ENCODE measurements at places on chromosomes 3 and 15. TPM values are rescaled to one million over a fixed set of nuclear protein-coding genes. Genes with fewer than 3 reads are reported as not detected.
A peak's percentile ranks its signal among the peaks of the same experiment; 100 is the strongest.

DNA sequence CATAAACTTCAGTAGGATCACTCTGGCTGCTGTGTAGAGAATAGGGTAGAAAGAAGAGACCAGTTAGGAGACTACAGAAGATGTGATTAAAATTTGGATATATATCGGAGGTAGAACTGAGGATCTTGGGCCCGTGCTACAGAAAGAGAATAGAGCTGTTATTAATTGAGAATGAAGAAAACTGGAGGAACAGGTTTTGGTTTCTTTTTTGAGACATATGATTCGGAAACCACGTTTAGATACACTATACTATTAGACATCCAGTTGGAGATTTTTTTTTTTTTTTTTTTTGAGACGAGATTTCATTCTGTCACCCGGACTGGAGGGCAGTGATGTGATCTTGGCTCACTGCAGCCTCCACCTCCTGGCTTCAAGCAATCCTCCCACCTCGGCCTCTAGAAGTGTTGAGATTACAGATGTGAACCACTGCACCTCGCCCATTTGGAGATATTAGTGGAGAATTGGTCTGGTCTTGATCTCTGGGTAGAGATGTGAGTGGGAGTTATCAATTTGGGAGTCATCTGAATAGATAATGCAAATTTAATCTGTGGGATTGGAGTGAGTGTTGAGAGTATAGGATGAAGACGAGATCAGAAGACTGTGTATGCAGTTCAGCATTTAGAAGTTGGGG lies 50.9 kb downstream of the TCF12 start:
- no peak for DNase-seq
- H3K27me3 ChIP-seq: no peaks in the 10 kb centered on the region
- no peak overlapping the region for H3K27ac ChIP-seq
- no peaks in the 10 kb centered on the region for H3K36me3 ChIP-seq
- H3K4me1 ChIP-seq: no peaks in the 10 kb centered on the region
- H3K4me3 ChIP-seq: no peak overlapping the region

- DNase-seq: no peak
- H3K27ac ChIP-seq: no peak overlapping the region
- H3K36me3 ChIP-seq: no peaks in the 10 kb centered on the region
- H3K4me3 ChIP-seq: no peak overlapping the region
These were observed 49.2 kb upstream of the PPP2R3A start for GRCh38 chr3:135916310-135916709.

- peaks cover 26% of the 10 kb centered on the region for H3K4me1 ChIP-seq
- no peak overlapping the region for H3K4me3 ChIP-seq
- peak overlapping the region; percentile 34 for H3K27ac ChIP-seq
- no peaks in the 10 kb centered on the region for H3K36me3 ChIP-seq
- DNase-seq: peak; percentile 39
These were observed 1.6 kb downstream of the STRA6 start for GRCh38 chr15:74200871-74201419.

- no peaks in the 10 kb centered on the region for H3K4me1 ChIP-seq
- no peak overlapping the region for H3K27ac ChIP-seq
- no peak overlapping the region for H3K4me3 ChIP-seq
These were observed 287.6 kb downstream of the SOX2 start for GRCh38 chr3:181999314-181999713.

GRCh38 chr3:115141033-115141757 lies 5.9 kb downstream of the ZBTB20 start:
- peaks cover 5% of the 10 kb centered on the region for H3K4me1 ChIP-seq
- peak overlapping the region; percentile 13 for H3K27ac ChIP-seq
- no peaks in the 10 kb centered on the region for H3K27me3 ChIP-seq
- H3K36me3 ChIP-seq: no peaks in the 10 kb centered on the region
- no peak for DNase-seq

GRCh38 chr3:99212969-99213368 lies 311.5 kb upstream of the DCBLD2 start:
- no peak overlapping the region for H3K4me3 ChIP-seq
- DNase-seq: no peak
- no peaks in the 10 kb centered on the region for H3K4me1 ChIP-seq
- no peaks in the 10 kb centered on the region for H3K36me3 ChIP-seq
- no peak overlapping the region for H3K27ac ChIP-seq

- H3K36me3 ChIP-seq: no peaks in the 10 kb centered on the region
- H3K27ac ChIP-seq: no peak overlapping the region
- no peak overlapping the region for H3K4me3 ChIP-seq
- H3K4me1 ChIP-seq: peaks cover 16% of the 10 kb centered on the region
- no peaks in the 10 kb centered on the region for H3K27me3 ChIP-seq
These were observed 620.3 kb upstream of the AGTR1 start for GRCh38 chr3:148077318-148077923.

GRCh38 chr3:95752199-95752598 lies 1062.2 kb upstream of the EPHA6 start:
- H3K27me3 ChIP-seq: no peaks in the 10 kb centered on the region
- H3K36me3 ChIP-seq: no peaks in the 10 kb centered on the region
- no peak overlapping the region for H3K27ac ChIP-seq
- H3K4me3 ChIP-seq: no peak overlapping the region

- H3K4me1 ChIP-seq: no peaks in the 10 kb centered on the region
- no peak for DNase-seq
- H3K36me3 ChIP-seq: no peaks in the 10 kb centered on the region
- H3K4me3 ChIP-seq: no peak overlapping the region
These were observed 176.1 kb downstream of the TBC1D2B start for GRCh38 chr15:77901251-77901881.

DNA sequence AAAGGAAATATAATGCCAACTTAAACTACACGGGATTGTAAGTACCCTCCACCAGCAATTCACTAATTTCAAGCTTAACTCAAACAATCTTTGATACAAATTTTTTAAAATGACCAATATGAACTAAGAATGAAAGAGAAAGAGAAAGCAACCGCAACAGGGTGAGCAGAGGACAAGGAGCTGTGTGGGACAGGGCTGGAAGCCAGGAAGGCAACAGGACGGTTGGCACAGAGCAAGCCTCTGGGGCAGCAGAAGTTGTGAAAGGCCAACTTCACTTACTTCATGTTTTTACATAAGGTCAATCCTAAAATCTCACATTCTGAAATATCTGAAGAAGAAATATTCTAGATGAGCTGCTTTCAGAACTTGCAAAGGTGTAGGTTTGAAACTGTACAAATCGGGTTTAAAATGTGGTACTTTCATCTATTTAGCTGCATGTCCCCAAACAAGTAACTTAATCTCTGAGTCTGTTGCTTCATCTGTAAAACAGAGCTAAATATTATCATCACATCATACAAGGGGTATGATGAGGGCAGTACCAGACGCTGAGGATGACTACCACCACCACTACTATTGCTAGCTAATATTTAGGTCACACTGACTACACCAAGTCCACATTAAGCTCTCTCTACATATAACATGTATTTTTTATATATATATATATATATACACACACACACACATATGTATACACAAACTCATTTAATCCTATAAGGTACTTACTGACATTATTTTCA lies 101.7 kb downstream of the IGSF11 start:
- H3K27ac ChIP-seq: peak overlapping the region; percentile 57
- H3K4me1 ChIP-seq: no peaks in the 10 kb centered on the region
- H3K36me3 ChIP-seq: no peaks in the 10 kb centered on the region

The GOLGA8J gene
- 0.60 TPM for total RNA-seq

The TMC3 gene
- total RNA-seq: not detected

All from tibial nerve (tissue), 4 donors.